ENCODE measurements at places on chromosomes 2 and 18.
A peak's percentile ranks its signal among the peaks of the same experiment; 100 is the strongest.

DNA sequence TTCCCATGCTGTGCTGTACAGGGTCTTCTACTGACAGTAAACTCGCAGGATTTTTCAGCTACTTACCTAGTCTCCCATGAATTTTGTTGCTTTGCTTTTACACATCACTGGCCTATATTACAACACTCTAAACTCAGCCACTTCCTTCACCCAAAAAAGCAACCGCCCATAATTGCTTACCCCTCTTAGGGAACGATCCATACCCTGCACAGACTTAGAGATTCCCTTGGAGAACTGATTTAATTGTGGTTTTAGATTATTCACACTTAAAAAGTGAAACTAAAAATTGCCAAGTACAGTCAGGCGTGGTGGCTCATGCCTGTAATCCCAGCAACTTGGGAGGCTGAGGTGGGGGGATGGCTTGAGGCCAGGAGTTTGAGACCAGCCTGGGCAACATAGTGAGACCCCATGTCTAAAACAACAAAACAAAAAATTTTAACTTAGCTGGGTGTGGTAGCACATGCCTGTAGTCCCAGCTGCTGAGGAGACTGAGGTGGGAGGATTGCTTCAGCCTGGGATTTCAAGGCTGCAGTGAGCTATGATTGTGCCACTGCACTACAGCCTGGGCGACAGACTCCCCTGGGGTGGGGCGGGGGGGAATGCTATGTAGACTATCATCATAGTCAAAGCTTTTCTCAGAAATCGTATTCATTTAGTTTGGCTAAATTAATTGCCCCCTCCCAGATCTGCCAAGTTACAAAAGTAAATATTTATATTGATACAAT, 19.3 kb downstream of the MRPL30 start:
- DNase-seq, result no peak

DNA sequence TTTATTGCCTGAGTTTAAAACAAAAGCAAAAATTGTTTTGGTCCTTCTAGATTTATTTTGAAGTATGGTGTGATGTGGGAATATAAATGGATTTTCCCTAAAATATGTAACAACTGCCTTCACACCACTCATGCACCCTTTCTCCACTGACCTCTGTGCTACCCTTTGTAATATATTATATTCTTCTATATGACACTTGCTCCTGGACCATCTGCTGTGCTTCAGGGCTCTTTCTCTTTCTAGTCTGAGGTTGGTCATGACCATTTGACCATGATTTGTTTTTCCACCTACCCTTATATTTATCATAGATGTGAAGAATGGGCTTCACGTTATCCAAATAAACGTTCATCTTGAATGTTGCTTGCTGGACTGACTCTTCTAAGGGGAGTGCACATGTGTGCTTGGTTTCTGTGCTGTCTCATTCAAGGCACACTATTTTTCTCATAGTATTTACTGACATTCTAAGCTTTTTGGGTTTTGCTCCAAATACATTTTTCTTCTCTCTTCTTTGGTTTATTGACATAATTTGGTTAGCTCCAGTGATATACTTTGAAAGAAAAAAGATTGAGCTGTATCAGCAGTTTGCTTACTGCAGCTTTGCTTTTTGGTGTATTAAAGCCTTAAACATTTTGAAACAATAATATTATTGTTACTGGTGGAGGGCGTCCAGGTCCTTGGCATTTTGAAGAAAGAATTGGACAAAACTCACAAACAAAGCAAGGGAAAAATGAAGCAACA, 61.8 kb downstream of the VWA3B start:
- DNase-seq, result no peak

- no peak for DNase-seq
Measured at GRCh38 chr18:58303363-58303762, 259.3 kb downstream of the NEDD4L start.

DNA sequence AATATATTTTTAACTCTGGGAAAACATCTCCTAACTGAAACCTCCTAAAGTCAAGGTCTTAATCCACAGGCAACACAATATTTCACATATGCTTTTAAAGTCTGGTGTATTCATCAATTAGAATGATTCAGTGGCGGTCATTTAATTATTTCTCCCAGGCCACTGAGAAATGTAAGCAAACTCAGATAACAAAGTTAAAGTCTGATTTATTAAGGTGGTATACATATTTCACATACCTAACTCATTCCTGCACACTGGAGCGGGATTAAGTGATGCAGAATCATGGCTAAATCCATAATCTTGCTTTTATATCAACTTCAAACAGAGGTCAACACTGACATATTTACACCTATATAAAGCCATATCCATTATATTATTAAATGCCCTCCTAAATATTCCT, 43.7 kb downstream of the FRZB start:
- DNase-seq, result no peak

DNA sequence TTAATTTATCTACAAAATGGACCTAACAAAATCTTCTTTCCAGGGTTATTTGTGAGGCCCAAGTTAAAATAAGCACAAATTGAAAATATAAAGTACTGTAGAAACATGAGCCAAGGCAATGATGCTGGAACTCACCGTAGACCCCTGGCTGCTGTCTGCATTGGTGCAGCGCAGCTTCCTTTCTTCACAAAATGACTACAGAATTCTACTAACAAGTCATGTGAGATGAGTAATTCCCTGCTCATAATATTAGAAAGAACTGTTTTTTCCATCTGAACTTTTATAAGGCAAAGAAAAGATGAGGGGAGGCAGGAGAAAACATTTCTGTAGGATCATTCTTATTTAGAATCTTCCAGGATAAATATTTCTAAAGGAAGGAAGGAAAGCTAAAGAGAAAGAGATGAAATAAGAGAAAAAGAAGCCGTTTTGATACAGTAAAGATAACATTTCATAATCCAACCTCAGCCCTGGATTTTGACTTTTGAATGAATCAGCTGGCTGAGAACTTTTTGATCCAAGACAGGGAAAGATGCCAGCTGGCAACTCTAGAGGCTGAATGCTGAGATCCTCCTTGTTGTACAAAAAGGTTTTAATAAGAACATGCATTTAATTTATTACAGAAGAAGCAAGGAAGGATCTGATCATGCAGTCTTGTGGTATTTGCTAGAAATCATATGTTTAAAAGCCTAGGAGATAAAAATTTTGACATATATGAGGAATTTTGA, 183.9 kb upstream of the KLHL14 start:
- no peak for DNase-seq

- DNase-seq, result peak; percentile 86
Measured at GRCh38 chr2:168515502-168515901, 59.4 kb downstream of the CERS6 start.

GRCh38 chr2:176091329-176092258, 927 bp upstream of the HOXD13 start:
- no peak for DNase-seq

DNA sequence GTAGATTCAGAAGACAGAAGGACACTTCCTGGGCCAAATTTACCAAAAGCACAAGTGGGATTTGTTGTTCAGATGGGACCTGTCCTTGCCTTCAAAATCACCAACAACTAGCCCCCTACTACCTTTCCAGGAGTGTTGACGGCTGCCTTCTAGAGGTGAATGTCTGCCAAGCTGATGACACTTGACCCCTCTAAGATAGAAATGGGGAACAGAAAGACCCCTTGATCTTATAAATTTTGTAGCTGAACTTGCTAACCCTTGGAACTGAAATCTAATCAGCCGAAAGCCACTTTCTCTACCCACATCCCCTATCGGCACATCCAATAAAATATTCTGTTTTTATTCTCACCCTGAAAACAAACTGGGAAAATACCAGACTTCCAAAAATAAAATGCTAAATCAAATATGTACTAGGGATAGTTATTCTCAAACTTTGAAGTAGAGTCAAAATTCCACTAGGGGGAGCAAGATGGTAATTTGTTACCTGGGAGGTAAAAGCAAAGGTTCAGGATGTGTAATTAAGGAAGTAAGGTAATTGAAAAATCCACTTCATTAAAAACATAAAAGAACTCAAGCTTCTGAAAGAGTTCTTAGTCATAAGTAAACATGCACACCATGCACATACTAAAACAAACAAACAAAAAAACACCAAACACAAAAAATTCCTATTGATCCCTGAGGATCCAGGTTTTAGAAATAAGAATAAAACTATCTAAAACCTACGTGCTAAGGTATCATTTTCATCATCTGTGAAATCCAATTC, 119.2 kb downstream of the ANKRD44 start:
- DNase-seq, result no peak

All from EL (cell line).